ENCODE measurements at places on chromosomes 5 and 9.
A peak's percentile ranks its signal among the peaks of the same experiment; 100 is the strongest.

- no peak for DNase-seq
These were observed 412.9 kb downstream of the ZSWIM6 start for GRCh38 chr5:61744690-61745619.

DNA sequence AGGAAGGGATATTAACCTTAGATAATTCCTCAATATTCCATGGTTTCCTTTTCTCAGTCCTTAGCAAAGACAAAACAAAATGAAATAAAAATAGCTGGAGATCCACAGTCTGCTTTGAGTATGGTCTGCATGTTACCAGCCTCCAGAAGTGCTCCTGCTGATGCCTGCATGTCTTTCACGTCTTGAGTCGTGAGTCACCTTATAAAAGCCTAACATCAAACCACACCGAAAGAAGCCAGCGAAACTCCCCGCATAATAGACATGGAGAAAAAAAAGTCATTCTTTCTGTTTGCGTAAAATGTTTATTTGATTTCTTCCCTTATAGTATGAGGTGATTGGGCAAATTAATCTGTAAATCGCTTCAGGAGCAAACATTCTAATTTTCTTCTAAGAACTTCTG, 380.5 kb downstream of the SLCO4C1 start:
- no peak for DNase-seq

DNA sequence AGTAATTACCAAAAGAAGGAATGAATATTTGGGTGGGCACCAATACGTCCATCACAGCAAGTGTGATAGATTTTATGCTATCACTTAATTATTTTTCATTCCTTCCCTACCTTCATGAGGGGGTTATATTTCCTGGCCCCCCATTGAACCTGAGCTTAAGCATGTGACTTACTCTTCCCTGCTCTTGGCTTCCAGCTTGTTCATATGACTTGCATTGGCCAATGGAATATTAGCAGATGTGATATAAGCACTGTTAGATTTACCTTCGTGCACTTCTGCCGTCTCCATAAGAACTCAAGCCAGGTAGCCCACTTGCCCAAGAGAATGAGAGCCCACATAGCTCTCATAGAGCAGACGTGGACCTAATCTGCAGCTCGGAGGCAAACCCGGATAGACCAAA, 99.1 kb upstream of the SMARCA2 start:
- DNase-seq, result no peak

DNA sequence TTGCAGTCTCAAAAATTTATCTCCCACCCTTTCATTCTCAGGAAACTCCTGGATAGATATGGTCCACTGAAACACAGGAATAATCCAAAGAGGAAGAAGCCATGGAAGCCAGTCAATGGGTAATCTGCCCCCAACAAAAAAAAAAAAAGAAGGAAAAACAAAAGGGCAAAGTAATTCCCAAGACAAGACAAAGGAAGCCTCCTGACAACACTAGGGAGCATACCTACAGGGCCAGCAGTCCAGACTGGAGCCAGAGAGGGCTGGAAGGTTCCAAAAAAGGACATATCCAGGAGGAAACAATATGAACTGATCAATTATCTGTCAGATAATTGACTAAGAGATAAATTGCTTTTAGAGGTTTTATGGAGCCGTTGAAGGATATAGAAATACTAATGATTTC, 12.9 kb downstream of the FNIP1 start:
- DNase-seq, result no peak

DNA sequence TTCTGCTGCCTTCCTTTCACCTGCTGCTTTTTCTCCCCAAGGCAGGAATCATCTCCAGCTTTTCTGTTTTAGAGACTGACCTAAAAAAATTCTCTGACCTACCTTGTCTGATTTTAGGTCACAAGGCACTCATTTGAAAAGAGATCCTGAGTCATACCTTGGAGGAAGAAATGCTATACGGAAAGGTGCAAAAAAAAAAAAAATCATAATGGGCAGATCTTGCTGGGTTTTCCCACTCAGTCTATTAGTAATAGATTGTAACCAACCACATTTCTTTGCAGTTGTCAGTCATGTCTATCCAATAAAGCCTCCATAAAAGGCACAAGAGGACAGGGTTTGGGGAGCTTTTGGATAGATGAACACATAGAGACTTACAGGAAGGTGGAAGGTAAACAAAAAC, 70.0 kb downstream of the MTREX start:
- no peak for DNase-seq

DNA sequence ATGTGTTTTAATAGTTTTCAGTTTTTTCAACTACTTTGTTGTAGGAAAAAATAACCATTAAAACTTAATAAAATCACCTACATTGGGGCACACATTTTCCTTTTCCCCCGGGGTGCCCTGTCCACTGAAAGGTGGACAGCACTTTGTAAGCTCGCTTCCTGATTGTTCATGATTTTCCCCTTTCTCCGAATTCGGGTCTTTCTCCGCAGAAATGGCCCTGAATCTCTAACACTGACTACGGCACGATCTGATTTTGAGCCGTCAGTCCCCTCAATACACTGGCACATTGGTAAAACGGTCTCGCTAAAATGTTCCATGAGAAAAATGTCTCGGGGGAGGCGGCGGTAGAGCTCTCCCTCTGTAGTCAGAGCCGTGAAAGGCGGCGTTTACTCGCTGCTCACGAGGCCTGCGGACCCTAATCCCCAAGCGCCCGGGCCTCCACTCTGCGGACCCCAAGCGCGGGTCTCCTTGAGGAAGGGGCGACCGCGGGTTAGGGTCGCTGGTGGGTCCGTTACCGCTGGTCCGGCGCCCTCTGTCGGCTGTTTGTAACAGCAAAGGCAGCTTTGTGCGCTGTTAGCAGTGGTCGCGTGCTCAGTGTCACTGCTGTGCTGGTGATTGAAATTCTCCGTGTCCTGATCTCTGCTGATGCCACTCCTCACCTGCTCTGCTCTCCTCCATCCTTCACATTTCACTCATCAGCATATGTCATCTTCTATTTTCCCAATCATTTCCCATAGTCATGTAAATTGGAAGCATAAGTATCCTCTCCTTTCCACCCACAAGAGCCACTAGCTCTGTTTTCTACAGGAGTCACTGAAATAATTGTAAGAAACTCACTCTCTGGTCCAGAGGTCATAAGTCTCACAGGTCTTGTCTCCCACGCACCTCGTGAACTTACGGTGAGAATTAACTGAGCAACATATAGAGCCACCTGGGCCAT, 10.8 kb upstream of the IFNA2 start:
- DNase-seq, result peak; percentile 89

DNA sequence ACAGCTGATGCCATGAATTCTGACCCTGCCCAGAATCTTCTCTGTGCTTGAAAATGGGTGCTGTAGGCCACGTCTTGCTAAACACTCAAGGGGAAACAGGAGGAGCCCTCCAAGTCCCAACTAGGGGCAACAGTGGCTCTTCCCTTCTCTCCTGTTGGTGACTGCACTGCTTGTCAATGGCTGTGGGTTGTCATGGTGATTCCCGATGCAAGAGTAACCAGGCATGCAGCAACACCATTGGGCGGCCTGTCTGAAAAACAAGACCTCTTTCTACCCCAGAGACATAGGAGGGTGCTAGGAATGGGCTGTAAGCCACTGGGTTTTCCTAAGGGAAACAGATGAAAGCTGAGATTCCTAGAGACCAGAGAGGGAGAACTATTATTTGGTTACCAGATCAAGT, 201.7 kb upstream of the PANK3 start:
- DNase-seq, result no peak

DNA sequence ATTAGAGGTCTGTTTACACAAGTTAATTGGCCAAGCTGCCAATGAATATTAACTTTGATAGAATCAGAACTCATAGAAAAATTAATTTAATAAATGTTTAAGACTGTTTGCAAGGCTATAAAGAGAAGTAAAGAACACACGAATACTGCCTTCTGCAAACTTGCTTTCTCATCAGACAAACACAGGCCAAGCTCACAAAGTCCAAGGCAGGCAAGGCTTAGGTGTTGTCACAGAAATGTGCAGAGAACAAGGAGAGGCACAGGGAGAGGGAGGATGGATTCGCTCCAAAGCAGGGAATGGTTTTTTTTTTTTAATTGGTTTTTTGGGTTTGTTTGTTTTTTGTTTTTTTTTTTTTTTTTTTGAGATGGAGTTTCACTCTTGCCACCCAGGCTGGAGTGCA, 43.4 kb downstream of the RETREG1 start:
- DNase-seq, result no peak

GRCh38 chr9:19033015-19033414, at the start of gene SAXO1:
SAXO1 (minus strand) TSS chr9:19033209; CDS start chr9:19032908, 301 bp downstream.
- DNase-seq, result no peak

- no peak for DNase-seq
These were observed 43.7 kb downstream of the BICD2 start for GRCh38 chr9:92720807-92721535.

DNA sequence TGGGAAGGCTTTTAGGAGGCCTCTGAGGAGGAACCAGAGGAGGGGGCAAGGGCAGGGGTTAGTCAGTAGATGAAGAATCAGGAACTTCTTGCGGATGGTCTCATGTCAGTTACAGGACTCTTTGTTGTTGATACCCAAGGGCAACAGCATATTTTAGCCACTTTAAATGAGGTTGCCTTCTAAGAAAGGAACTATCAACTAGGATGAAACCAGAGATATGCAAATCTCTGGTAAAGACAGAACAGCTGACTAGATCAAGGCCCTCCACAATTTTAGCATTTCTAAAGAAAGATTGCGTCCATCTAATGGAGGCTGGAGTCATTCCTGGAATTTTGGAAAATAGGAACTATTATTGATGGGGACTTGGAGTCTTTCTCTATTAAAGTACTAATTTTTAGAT, 57.7 kb upstream of the KLF4 start:
- DNase-seq, result no peak

DNA sequence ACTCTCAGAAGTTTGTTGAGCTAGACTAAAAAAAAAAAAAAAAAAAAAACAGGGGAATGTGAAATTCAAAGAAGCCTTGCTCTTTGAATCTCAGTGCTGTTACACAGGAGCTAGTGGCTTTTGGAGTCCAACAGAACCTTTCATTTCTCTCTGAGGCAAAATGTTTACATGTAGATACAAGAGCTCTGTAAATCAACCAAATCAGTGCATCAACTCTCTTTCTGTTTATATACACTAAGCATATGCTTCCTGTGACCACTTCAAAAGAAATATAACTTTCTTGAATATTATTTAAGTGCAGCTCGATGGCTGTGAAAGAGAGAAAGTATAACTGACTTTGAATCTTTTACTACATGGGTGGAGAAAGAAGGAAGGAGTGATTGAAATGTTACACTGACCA, 115.3 kb upstream of the ITGA1 start:
- no peak for DNase-seq

DNA sequence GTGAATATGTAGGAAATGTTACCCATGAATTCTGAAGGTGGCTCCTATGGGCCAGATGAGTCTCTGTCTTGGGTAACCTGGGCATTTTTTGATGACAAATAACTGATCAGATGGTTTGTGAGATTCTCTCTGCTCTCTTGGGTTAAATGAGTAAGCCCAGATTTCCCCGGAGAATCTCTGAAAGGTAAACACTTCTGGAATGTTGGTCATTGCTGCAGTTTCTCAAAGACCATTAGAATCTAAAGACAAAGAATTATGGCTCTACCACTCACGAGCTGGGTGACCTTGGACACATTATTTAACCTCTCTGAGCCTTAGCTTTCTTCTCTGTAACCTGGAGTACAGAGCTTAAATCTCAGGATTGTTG, 191.2 kb downstream of the DAB2IP start:
- DNase-seq, result no peak

DNA sequence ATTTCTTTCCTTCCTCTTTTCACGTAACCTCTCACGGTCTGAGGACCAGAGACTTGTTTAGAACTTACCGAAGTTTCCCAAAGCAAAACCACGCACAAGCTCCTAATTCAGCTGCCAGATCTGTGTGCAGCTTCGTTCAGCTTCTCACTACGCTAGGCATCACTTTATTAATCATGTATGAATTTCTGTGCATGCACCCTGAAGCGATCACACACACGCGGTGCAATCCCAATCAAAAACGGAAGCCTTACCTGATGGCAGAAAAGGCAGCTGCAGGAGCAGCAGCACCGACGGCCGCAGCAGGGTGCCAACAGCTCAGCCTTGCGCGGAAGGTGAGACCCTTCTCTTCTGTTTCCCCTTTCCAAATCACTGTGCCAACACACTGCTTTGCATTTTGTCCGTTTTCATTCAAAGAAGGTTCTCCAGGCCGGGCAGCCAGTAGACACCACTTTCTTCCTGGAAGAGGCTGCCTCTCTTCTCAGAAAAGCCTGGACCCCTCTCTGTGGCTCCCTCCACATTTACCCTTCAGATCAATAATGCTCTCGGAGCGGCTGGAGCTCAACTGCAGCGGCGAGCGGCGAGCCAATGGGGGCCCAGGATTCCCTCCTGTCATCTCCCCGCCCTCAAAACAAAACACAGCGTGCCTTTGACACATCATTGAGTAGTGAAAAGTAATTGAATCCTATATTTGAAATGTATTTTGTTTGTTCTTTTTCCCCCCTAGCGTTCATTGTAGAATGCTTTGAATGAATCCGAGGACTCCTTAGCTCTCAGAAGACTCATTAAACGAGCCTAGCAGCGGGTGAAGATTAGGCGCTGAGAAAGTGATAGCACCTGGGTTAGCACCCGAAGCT, at the start of gene CDH12:
TSS of gene CDH12 (minus strand) at position 538 of the 854 bp plus-strand sequence.
- DNase-seq, result no peak

All from posterior cingulate gyrus (tissue), 11 donors.